HFFc6 (cell line): ENCODE measurements at places on chromosomes 11 and 22. TPM values are rescaled to one million over a fixed set of nuclear protein-coding genes. Genes with fewer than 3 reads are reported as not detected.
A peak's percentile ranks its signal among the peaks of the same experiment; 100 is the strongest.

The OSM gene
- not detected in 3 replicates for total RNA-seq

- no peak overlapping the region for H3K27ac ChIP-seq
- peaks cover 24% of the 10 kb centered on the region for H3K27me3 ChIP-seq
- no peak overlapping the region for H3K4me3 ChIP-seq
- H3K4me1 ChIP-seq = peaks cover 5% of the 10 kb centered on the region; the same call in 1 of the 2 replicates
Measured at GRCh38 chr11:363948-364761, 5.1 kb upstream of the B4GALNT4 start.

GRCh38 chr11:108713076-108713790, 48.4 kb downstream of the DDX10 start:
- peaks cover 30% of the 10 kb centered on the region for H3K4me1 ChIP-seq
- DNase-seq = peak; percentile 42
- H3K36me3 ChIP-seq = peaks cover 72% of the 10 kb centered on the region
- peaks cover 2% of the 10 kb centered on the region; the same call in 1 of the 2 replicates for H3K27me3 ChIP-seq
- peak overlapping the region; percentile 21 for H3K4me3 ChIP-seq
- H3K27ac ChIP-seq = peak overlapping the region; percentile 59

DNA sequence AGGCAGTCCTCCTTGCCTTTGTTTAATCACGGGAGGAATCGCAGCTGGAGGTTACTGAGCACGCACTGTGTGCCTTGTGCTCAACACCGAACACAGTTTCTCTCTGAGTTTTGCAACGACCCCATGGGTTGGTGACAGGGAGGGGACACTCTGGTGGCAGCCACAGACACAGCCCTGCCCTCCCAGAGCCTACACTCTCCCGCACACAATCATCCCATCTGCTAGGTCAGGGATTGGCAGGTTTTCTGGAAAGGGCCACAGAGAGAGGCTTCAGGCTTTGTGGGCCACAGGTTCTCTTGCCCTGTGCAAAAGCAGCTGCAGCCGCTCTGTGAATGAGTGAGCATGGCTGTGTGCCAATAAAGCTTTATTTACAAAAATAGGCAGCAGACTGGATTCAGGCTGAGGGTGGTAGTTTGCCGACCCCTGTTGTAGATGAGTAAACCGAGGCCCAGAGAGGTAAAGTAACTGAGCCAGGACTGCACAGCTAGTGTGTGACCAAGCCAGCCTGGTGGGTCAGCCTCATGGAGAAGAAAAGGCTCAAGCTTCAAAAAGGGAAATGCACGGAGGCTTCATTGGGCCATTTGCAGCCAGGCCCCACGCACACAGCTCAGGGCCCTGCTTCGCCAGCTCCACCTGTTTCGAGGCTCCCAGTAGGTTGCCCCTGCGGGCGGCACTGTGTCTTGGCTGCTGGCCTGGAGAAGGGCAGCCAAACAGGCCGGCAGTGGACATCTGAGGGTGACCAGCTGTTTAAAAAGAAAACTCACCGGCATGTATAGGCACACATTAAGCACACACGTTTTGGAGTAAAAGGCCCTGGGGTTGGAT, 16.3 kb downstream of the LTO1 start:
- H3K36me3 ChIP-seq = peaks cover 6% of the 10 kb centered on the region
- no peak overlapping the region; the same call in 1 of the 2 replicates for H3K4me3 ChIP-seq
- H3K27me3 ChIP-seq = peaks cover 59% of the 10 kb centered on the region
- H3K27ac ChIP-seq = no peak overlapping the region

- no peak overlapping the region for H3K27ac ChIP-seq
- H3K36me3 ChIP-seq = no peaks in the 10 kb centered on the region
- no peak overlapping the region for H3K4me3 ChIP-seq
Measured at GRCh38 chr22:26394777-26395176, 34.3 kb upstream of the ASPHD2 start.

DNA sequence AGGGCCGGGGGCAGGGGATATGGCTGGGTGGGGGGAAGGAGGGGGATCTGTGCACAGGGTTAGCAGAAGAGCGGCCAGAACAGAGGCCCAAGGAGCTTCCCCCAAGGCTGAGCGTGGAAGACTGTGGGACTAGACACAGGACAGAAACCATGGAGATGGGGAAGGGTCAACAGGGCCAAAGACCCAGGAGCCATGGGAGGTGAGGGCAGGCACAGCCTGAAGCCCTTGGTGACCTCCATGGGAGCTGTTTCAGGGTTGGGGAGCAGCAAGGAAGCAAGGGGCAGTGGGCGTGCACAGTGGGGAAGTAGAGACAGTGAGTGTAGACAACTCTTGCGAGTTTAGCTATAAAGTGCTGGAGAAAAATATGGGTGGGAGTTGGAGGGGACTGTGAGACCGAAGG, 56.6 kb downstream of the WNT11 start:
- no peaks in the 10 kb centered on the region for H3K36me3 ChIP-seq
- peaks cover 9% of the 10 kb centered on the region for H3K27me3 ChIP-seq
- H3K27ac ChIP-seq = no peak overlapping the region
- H3K4me3 ChIP-seq = no peak overlapping the region
- H3K4me1 ChIP-seq = peaks cover 25% of the 10 kb centered on the region
- DNase-seq = no peak

The OR4A16 gene
- not detected in 3 replicates for total RNA-seq

The OR52H1 gene
- total RNA-seq = not detected in 3 replicates

GRCh38 chr11:17343257-17343656, 8.3 kb upstream of the NCR3LG1 start:
- H3K27ac ChIP-seq = peak overlapping the region; percentile 77
- peaks cover 4% of the 10 kb centered on the region; the same call in 1 of the 2 replicates for H3K36me3 ChIP-seq
- no peak for DNase-seq
- H3K4me1 ChIP-seq = peaks cover 18% of the 10 kb centered on the region
- no peak overlapping the region for H3K4me3 ChIP-seq

DNA sequence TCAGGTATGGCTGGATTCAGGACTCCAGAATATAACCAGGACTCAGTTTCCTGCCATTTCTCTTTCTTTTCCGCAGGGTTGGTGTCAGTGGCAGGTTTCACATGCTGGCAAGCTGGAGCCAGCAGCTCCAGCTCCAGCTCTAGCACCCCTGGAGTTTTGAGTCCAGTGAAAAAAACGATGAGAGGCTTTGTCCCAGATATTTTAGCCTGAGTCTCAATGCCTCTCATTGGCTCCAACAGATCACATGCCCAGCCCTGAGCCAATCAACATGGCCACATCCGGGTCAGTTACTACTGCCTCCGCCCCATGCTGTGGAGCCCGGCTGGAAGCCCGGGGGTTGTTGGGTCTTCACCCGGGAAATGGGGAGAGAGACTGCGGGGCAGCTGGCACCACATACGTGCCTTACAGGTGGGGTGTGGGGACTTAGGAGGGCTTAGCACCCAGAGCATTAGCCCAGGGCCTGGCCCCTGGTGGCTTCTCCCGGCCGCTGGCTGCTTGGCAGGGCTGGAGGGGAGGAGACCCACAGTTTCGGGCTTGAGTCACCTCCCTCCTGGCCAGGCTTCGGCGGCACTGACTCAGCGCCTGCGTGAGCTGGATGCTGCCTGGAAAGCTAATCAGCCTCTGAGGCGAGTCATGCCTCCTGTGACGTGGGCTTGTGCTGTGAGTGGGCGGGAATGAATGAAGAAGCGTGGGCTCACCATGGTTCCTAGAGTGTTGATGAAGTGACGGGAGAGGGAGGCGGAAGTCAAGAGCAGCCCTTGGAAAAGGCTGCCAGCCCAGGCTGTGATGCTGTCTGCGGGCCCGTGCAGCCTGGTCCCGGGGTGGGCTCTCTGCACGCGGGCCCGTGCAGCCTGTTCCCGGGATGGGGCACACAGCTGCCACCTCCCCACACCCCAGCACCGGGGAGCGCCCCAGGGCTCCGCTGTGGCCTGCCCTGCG, 15.3 kb upstream of the MRTFA start:
- no peaks in the 10 kb centered on the region for H3K36me3 ChIP-seq
- peak overlapping the region; percentile 92 for H3K4me3 ChIP-seq
- H3K27ac ChIP-seq = peak overlapping the region; percentile 99
- DNase-seq = peak; percentile 99

The OR5P2 gene
- not detected in 2 replicates for total RNA-seq

The POLA2 gene
- total RNA-seq = 11.8 and 16.4 TPM in 2 replicates

- H3K4me3 ChIP-seq = no peak overlapping the region
- H3K36me3 ChIP-seq = no peaks in the 10 kb centered on the region
- H3K27me3 ChIP-seq = peaks cover 39% of the 10 kb centered on the region
Measured at GRCh38 chr11:1638344-1638743, 8.8 kb downstream of the KRTAP5-5 start.

The ACTN3 gene
- total RNA-seq = 0.07 to 0.09 TPM (median 0.07 TPM) in 3 replicates

GRCh38 chr22:28462041-28462440, 217.6 kb downstream of the TTC28 start:
- no peak overlapping the region for H3K4me3 ChIP-seq
- no peaks in the 10 kb centered on the region for H3K36me3 ChIP-seq
- H3K27ac ChIP-seq = no peak overlapping the region

GRCh38 chr11:93623920-93624319, 37.6 kb upstream of the CEP295 start:
- no peaks in the 10 kb centered on the region for H3K36me3 ChIP-seq
- H3K4me1 ChIP-seq = no peaks in the 10 kb centered on the region
- no peak overlapping the region for H3K4me3 ChIP-seq

- H3K4me3 ChIP-seq = no peak overlapping the region
- H3K27me3 ChIP-seq = peaks cover 53% of the 10 kb centered on the region
- no peaks in the 10 kb centered on the region for H3K36me3 ChIP-seq
- DNase-seq = no peak
Measured at GRCh38 chr11:117712530-117712929, 84.5 kb downstream of the DSCAML1 start.

GRCh38 chr22:40426594-40427333, 56.4 kb downstream of the SGSM3 start:
- H3K36me3 ChIP-seq = peaks cover 19% of the 10 kb centered on the region
- peaks cover 10% of the 10 kb centered on the region for H3K27me3 ChIP-seq
- no peaks in the 10 kb centered on the region for H3K4me1 ChIP-seq
- no peak for DNase-seq

The C11orf91 gene
- total RNA-seq = 0.36 to 0.65 TPM in 2 of 3 replicates, not detected in the other
